ENCODE measurements at places on chromosomes 16 and 17.
A peak's percentile ranks its signal among the peaks of the same experiment; 100 is the strongest.

GRCh38 chr16:49460786-49461470 is 87.3 kb downstream of the C16orf78 start:
- no peak for DNase-seq

DNA sequence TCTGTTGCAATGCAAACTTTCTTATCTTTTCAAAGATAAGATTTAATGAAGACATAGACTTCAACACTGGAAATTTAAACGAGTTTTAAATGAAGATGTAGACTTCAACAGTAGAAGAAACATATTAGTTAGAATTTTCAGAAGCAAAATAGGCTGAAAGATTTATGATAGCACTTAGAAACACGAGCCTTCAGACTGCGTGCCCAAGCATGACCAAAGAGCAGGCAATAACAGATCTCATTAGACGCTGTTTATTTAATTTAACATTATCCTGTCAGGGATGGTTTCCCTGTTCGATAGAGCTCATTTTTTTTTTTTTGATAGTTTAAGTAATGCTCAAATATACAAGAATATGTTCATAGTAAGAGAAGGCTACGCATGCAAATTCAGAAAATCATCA is 604.7 kb upstream of the SOX9 start:
- no peak for DNase-seq

- DNase-seq, result no peak
These were observed 1.9 kb downstream of the PMP22 start for GRCh38 chr17:15263206-15263579.

DNA sequence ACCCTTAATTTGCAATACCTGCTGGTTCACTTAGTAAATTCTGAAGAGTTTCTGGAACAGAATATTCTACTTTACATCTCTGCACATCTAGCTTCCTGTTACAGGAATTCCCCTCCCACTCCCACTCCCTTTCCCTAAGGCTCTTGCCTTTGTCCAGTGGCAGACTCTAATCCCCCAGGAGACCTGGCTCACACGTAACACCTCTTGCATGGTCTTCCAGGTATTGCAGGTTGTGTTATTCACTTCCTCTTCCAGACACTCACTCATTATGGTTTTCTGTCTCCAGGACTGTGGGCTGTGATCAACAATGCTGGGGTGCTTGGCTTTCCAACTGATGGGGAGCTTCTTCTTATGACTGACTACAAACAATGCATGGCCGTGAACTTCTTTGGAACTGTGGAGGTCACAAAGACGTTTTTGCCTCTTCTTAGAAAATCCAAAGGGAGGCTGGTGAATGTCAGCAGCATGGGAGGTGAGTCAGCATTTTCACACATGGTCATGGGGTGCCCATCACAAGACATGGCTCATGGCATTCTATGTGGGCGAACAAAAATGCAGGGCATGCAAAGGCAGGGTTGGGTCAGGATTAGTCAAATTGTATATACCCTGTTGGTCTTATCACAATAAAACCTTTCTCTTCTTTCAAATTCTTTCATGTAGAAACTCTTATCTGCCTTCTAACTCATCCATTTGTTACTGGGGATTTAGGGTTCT is 35.8 kb downstream of the HSD17B2 start:
- no peak for DNase-seq

DNA sequence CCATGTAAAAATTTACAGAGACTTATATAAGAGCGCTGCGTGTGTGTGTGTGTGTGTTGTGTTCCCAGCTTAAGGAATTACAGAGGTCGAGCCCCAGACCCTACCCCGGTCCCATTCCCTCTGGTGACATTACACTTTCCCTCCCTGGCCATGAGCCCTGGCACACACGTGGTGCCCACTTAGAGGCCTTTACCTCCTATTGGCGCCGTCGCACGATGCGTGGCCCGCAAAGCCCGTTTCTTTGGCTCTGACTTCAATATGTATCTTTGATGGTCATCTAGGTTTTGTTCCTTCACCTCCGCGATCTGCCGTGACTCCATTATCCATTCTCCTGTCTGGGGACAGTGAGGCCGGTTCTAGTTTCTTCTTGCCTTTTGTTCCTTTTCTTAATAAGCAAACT is 96.9 kb upstream of the CHMP6 start:
- no peak for DNase-seq

- peak; percentile 76 for DNase-seq
These were observed 46.3 kb downstream of the PRKCA start for GRCh38 chr17:66348584-66349165.

GRCh38 chr17:38562215-38562569 is 43.6 kb downstream of the SRCIN1 start:
- DNase-seq, result no peak

- DNase-seq, result peak; percentile 60
These were observed 722 bp upstream of the SLC38A10 start for GRCh38 chr17:81295676-81296381.

GRCh38 chr16:57185446-57185944 is 344 bp downstream of the PSME3IP1 start:
- no peak for DNase-seq

DNA sequence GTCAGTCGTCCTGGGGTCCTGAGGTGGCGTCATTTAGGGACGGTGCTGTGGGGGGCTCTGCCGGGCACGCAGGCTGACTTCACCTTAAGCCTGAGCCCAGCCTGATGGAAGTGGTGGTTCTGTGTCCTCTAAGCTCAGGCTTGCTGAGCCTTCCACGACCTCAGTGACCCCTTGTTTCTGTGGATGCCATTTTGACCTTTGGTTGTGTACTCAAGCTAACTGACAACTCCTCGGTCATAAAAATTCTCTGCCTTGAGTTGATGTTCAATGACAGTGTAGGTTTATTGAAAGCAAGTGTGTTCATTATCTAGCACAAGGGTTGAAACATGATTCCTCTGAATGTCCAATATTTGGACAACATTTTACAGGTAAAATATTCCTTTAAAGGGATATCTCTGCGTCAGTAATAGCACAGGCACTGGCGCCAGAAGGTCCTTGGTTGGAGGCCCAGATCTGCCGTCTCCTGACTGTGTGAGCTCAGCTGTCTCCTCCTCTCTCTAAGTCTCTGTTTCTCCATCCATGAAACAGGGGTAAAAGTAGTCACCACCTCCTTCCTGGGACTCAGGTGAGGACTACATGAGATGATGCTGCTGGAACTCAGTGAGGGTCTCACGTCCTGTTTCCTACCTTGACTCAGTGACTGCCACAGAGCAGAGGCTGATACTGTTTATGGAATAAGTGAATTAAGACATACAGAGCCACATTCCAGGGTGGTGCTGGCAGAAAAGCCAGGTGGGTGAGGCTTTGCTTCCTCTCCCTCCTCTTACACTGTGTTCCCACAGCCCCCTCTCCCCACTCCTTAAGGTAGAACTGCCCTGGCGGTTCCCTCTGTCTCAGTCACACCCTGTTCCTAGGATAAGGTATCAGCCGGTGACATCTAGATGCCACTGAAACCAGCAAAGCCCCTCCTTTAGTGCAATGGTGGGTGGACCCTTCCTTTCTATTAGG is 75.7 kb downstream of the IRF8 start:
- no peak for DNase-seq

DNA sequence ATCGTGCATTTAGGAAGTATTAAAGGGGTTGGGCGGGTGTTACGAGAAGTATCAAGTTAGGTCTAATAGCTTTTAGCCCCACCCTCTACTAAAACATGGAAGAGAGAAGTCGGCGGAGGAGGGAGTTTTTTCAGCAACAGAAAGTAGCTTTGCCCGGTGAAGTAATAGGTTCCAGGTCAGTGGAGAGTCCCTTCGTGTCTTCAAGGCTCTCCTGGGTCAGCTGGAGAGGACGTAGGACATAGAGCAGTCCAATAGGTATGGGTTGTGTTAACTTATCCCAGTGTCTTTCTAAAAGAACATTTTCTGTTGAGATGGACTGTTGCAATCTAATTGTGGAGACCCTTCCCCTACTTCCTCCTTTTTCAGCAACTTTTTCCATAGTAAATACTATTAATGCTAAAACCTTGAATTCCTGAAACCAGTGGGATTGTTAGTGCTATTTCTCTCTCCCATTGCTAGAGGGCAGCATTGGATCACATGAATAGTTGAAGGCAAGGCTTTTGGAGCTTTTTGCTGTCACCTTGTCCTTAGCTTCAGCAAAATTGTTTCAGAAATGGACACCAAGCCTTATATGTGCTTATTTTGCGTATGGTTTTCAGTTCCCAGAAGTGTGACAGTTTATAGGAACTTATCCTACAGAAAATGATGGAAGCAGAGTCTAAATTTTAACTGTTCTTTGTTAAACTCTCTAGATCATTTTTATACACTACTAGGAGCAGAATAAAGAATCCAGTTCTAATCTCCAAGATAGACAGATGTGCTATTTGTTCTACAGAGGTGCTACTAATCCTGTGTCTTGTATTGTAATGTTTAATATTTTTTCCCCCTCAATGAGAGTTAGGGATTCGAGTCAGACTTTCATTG is 38.4 kb downstream of the UTP18 start:
- DNase-seq, result peak; percentile 9

DNA sequence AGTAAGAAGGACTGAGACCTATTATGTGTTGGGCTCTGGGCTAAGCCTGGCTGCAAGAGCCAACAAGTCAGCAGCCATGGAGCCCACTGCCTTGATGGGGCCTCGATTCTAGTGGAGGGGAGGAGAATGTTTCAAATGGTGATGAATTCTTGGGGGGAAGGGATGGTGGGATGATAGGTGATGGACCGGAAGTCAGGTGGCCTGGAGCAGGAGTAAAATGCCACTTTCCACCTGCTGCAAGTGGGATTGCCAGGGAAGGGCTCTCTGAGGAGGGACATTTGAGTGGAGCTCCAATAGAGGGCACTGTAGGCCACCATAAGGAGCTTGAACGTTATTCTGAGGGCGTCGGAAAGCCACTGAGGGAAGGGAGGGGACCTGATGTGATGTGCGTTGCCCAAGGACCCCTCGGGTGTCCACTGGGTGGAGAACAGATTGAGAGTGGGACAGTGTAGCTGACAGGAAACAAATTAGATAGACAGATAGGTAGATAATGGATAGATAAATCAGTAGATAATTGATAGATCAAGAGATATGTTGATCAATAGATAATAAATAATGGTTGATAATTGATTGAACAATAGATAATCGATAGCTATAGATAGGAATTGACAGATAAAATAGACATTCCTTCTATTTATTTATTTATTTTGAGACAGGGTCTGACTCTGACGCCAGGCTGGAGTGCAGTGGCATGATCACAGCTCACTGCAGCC is 18.2 kb upstream of the NXPH3 start:
- peak; percentile 63 for DNase-seq

DNA sequence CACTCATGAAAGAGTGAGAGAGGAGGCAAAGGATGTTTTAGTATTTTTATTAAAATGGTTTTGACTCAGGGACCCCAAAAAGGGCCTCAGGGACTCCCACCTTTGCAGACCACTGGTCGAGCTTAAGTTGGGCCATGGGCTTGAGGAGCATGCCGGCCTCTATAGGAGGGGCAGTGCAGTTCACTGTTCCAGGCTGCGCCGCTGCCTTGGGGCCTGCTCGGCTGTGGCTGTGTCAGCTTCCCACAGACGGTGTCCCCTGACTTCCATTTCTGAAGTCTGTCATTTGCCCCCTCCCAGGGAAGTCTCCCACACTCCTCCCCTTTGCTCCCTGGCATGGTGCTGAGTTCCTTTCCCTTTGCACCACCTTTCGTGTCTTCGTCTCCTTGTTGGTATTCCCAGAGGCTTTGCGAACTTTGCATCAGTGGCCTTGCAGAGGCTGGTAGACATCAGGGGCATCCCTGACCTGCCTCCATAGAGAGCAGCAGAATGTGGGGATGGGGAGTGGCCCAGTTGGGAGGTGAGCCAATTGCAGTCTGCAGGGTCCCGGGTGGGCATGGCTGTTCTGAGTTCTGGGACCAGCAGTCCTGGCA is 17.1 kb downstream of the MPRIP start:
- DNase-seq, result no peak

DNA sequence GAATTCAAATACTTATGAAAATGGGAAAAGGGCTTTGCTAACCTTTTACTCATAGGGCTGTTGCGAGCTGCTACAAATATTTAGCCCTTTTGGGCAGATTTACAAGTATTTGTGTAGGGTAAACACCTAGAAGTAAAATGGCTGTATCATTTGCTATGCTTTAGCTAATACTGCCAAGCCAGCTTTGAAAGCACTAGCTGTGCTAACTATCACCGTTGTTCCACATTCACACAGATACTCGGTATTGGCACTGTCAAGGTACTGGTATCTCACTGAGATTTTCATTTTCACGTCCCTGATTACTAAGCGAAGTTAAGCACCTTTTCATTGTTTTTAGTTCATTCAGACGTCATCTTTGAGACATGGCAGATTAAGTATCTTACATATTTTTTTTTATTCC is 84.8 kb downstream of the GLG1 start:
- DNase-seq, result no peak

DNA sequence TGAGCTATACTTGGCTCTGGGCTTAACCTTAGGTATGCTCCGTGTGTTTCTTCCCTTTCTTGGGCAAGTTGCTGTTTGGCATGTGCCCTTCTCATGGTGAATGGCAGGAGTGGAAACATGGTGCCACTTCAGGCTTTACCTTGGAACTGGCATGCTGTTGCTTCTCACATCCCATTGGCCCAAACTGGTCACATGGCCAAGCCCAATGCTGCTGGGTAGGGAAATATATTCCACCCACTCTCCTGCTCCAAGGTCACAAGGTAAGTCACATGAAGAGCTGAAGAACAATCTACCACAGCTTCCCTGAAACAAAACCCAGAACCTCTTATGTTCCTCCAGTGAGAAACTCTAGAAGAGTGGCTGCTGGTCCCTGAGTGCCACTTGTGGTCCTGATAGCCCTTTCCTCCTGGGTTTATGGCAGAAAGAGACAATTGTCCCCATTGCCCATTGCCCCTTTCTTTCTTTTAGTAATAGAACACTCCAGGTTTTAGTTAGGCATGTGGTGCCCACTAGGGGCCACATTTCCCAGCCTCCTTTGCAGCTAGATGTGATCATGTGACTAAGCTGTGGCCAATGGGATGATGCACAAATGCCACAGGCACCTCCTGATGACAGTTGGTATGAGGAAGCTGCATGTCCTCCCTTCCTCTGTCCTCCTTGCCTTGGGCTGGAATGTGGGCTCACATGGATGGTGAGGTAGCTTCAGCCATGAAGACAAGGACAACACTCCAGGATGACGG is 50.3 kb downstream of the MEOX1 start:
- DNase-seq, result no peak

- DNase-seq, result peak; percentile 68
These were observed 9.4 kb downstream of the SNX20 start for GRCh38 chr16:50671644-50672260.

DNA sequence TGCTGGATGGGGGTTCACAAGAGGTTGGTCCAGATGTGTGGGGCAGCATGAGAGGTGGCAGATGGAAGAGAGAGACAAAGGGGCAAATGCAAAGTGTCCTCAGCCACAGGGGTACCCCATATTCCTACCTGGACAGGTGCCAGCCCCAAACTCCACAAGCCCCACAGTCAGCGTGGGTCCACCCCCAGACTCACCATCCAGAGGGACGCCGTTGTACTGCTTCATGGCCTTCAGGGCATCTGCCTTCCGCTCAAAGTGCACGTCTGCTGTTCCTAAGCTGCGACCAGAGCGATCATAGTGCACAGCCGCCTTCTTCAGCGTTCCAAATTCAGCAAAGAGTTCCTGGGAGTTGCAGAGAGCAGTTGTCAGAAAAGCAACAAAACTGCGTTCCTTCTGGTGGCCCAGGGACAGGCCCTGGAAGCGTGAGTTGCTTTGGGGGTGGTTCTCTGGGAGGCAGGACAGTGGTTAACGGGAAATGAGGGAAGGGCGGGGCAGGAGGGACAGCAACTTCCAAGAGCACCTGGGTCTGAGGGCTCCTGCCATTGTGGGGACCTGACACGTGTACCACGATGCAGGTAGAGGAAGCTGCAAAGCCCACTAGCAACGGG is 2.3 kb downstream of the ALYREF start:
- no peak for DNase-seq

GRCh38 chr17:5719976-5720375 is 135.7 kb upstream of the NLRP1 start:
- DNase-seq, result no peak

- no peak for DNase-seq
These were observed 500.7 kb upstream of the HSBP1 start for GRCh38 chr16:83306961-83307593.

All from activated CD4-positive, alpha-beta T cell treated with anti-CD3 and anti-CD28 coated beads, Interleukin-2, Interleukin-6, amounts not matched to agents 100 ng/mL and 50 ng/mL, durations not matched to agents 16 hours and 8 hours (primary cell).